Fibroblast of the aortic adventitia (primary cell): ENCODE measurements at places on chromosomes 7 and 10.

DNA sequence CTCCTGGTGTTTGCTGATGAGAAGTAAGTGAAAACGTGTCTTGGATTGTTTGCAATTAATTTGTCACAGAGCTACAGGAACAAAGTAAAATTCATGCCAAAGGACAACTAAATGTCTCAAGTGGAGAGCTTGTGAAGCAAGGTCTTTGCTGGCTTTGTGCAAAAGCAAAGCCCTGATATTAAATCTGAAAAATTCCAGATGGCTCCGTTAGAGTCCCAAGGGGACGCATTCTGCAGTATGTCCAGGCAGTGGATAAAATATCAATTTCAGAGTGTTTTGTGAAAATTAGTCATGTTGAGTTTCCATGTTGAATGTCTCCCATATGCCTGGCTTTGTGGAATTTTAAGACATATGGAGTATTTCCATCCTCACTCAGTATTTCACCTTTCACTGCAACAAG, 102.5 kb upstream of the PTN start:
- peak; percentile 48 for DNase-seq

DNA sequence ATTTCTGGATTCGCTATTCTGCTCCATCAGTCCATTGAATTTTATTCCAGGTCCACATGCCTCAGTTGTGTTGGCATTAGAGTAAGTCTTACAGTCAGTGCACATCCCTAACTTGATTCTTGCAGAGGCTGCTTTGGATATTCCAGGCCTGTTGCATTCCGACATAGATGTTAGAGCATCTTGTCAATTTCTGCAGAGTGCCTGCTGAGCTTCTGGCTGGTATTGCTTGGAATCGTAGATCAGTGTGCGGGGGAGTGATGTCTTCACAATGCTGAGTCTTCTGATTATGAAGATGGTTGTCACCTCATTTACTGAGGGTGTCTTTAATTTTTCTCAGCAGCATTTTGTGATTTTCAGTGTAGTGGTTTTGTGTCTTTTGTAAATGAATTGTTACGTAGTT, 45.2 kb downstream of the INPP5A start:
- DNase-seq = no peak

DNA sequence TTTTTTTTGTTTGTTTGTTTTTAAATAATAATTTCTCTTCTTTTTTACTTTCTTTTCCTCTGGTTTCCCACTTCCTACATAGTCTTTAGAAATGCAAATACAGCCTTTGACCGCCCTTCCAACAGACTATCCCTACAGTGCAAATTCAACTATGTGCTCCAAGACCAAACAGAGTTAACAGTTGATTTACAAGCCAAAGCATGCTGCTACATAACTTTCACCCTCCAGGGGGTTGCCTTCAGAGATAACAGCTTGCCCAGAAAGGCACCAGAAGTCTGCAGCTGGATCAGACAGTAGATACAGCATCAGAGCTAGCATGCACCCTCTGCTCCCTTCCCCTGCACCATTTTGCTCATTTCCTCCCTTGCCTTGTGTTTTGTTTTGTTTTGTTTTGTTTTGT, 539.0 kb downstream of the ZWINT start:
- DNase-seq = no peak

DNA sequence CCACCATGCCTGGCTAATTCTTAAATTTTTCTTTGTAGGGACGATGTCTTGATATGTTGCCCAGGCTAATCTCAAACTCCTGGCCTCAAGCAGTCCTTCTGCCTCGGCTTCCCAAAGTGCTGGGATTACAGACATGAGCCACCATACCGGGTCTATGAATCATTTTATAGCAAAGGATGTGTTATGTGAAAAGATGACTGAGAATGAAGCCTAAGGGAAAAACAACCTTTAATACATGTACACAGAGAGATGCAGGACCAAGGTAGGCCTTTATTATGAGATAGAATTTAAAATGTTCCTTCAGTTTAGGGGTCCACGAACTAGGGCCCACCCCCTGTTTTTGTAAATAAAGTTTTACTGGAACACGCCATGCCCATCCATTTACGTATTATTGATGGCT, 41.0 kb downstream of the UBE2H start:
- DNase-seq = no peak

- no peak for DNase-seq
Measured at GRCh38 chr10:96097865-96098264, 32.2 kb upstream of the ZNF518A start.
